ENCODE measurements at places on chromosomes 1 and 21. TPM values are rescaled to one million over a fixed set of nuclear protein-coding genes. Genes with fewer than 3 reads are reported as not detected.

NCAM2 gene
- not detected for total RNA-seq

RIMKLA gene
- total RNA-seq, result 6.7 TPM

KIF21B gene
- 67.1 TPM for total RNA-seq

LDLRAD1 gene
- total RNA-seq, result not detected

LEMD1 gene
- 0.66 TPM for total RNA-seq

UTS2 gene
- not detected for total RNA-seq

TAF13 gene
- total RNA-seq, result 12.1 TPM

WRAP73 gene
- total RNA-seq, result 28.9 TPM

Measured in activated CD4-positive, alpha-beta T cell treated with anti-CD3 and anti-CD28 coated beads for 36 hours (primary cell).